ENCODE measurements at places on chromosomes 1 and 21. TPM values are rescaled to one million over a fixed set of nuclear protein-coding genes. Genes with fewer than 3 reads are reported as not detected.

Gene RTCA
- 52.2 TPM for total RNA-seq

DNA sequence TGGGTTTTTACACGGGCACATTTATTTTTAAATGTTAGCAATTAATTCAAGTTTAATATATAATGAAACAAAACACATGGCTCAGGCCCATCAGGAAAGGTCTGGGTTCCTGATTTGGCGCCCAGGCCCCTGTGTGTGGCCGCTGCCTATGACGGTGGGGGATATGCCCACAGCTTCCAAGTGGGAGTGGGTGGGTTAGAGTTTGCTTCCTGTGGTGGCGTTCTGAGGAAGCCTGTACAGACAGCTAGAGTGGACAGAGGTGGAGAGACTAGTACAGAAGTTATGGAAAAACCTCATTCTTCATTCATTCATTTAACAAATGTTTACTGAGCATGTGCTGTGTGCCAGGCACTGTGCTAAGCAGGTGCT lies 22.4 kb upstream of the EPS8L3 start:
- DNase-seq: no peak

DNA sequence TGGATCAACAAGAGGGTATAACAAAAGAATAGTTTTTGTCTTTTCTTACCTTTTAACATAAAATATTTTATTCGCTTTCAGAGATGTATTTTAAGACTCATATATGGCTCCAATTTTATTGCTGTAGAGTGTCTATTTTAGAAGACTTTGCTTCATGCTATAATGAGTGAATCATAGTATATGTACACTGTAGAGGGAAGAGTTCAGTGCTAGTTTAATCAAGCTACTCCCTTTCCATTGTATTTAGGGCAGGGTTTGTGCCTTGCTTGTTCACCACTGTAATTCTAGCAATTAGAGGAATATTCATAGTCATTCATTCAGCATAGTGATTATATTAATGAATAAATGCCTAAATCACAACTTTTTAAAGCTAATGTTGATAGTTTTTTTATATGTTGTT lies 78.8 kb downstream of the CEP350 start:
- DNase-seq: no peak

- no peak for DNase-seq
Observed at GRCh38 chr1:178749581-178750166, 24.6 kb downstream of the RALGPS2 start.

DNA sequence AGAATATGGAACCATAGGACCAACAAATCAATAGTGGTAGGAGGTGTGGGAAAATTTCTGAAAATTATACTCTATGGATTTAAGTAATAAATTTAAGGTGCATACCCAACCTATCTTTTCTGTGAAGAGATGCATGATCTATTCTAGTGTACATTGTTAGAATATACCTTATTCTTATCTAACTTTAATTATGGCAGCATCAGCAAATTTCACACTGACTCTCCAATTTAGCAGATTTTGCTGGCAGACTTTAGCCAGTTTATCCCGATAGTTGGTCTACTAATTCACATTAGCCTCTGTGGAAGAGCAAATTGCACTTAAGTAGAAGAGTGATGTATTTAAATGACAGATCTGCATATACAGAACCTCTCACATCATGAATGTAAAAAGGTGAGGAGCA lies 400.0 kb downstream of the PLA2G4A start:
- no peak for DNase-seq

Data from left ventricle myocardium superior (tissue), 1 donor.